ENCODE measurements at places on chromosomes 16 and 17.

GRCh38 chr16:11735787-11736186, 6.9 kb downstream of the TXNDC11 start:
- no peak for DNase-seq

DNA sequence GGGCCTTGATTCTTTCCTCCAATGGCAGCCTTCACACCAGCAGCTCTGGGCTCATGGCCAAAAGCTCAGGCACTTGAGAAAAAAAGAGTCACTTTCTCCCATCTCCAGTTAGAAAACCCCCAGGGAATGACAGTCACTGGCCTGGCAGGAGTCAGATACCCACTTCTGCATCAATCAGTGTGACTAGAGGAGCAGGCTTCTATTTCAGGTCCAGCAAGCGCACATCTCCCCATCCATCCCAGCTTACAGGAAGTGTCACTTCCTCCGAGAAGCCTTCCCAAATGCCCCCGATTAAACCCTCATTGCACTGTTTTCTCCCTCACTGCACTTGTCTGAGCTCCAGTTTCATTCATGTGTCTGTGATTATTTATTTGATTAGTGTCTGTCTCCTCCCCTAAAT, 30.4 kb upstream of the CCL1 start:
- no peak for DNase-seq

GRCh38 chr17:58575511-58575910, 61.1 kb upstream of the MTMR4 start:
- DNase-seq, result peak; percentile 76

- peak; percentile 81 for DNase-seq
Observed at GRCh38 chr16:48156790-48157209, 1.0 kb upstream of the ABCC12 start.

GRCh38 chr17:63039899-63040602, 74.0 kb downstream of the TANC2 start:
- DNase-seq, result peak; percentile 58

DNA sequence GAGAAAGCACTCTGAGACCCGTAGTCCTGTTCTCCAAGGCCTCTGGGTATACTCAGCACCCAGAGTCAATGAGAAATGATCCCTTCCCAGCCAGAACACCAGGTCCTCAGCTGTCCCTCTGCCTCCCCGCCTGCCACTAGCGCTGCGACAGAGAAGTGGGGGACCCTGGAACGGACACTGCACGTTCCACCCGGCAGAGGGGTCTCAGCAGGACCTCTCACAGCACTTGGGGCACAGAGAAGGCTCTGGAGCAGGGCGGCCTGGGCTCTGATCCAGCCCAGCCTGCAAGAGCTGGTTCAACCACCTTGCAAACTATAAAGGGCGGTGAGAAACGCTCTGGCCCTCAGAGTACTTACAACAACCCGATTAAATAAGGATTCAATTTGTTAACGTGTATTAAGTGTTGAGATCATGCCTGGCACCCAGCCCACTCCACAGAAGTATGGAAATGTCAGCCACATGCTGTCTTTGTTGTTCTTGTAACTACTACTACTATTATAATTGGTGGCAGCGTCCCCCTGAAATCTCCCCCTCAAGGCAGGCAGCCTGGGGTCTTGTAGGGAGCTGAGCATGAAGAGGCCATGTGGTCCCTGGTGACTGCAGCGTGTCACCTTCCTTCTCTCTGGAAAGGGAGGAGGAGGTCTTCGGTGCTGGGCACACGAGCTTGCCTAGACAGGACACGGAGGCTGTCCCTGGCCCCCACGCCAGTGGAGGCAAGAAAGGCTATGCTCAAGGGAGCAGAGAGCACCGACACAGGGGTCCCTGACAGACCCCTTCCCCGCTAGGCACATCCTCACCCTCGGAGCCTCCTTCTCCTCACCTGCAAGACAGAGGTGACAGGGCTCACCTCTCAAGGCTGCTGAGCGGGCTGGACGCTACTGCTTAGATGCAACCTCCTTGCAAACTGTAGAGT, 2.4 kb downstream of the OSGIN1 start:
- peak; percentile 14 for DNase-seq

DNA sequence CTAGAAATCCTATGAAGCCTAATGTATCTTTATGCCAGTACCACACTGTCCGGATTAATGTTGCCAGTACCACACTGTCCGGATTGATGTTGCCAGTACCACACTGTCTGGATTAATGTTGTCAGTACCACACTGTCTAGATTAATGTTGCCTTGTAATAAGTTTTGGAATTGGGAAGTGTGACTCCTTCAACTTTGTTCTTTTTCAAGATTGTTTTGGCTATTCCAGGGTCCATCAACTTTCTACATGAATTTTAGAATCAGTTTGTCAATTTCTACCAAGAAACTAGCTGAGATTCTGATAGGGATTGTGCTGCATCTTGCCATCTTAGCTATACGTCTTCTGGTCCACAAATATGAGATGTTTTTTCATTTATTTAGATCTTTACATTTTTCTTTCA, 68.7 kb downstream of the TBX4 start:
- DNase-seq, result no peak

DNA sequence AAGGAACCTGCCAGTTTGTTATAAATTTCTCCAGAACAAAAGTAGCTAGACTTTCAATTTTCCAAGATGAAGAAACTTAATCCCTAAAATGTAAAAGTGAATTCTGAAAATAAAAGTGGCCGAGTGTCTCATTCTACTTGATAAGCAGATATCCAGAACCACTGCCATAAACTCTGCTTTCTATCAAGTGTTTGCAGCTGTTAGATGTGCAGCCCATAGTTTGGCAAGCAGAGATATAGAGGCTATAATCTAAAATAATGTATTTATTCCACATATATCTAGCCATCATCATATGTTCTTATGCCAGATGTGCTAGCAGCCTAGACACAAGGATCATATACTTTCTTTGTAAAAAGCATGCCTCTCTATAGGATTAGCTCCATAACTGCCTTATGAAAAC, 14.7 kb upstream of the FBXL20 start:
- DNase-seq, result no peak
